ENCODE measurements at places on chromosomes 3 and 15.

GRCh38 chr3:29475854-29476253 is 195.0 kb downstream of the RBMS3 start:
- no peak for DNase-seq

GRCh38 chr3:44893097-44893496 is 18.7 kb downstream of the TGM4 start:
- peak; percentile 87 for DNase-seq

DNA sequence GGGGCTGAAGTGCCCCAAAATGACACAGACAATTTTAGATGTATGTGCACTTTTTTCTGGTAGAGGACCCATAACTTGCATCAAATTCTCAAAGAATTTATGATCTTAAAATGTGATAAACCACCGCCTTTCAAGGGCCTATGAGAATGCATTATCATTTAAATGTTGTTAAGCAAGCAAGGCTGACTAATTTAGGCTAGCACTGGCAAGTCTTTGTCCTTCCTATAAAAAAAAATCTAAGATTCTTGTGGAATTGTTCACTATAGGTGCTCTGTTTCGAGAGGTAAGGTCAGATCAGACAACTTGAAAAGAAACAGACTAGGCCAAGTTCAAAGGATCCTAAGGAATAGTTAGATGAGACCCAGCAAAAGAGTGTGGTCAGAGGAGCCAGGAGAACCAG is 128.9 kb upstream of the PHLDB2 start:
- DNase-seq, result no peak

DNA sequence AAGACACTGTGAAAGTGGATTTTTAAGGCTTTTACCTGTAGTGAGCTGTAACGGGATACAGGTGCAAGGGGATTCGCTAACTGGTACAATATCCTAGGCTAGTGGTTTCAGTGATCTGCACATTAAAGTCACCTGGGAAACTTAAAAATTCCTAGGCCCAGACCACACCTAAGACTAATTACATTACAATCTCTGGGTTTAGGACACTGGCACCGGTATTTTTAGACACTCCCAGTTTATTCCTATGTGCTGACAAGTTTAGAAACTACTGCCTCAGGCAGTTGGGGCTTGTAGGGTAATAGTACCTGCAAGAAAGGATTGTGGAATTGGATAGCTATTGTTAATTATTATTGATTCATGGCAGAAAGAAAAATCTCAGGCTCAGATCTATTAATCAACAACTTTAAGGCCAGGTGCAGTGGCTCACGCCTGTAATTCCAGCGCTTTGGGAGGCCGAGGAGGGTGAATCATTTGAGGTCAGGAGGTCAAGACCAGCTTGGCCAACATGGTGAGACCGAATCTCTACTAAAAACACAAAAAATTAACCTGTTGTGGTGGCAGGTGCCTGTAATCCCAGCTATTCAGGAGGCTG is 50.4 kb upstream of the CASR start:
- DNase-seq, result no peak

GRCh38 chr15:70159001-70159712 is 61.4 kb upstream of the TLE3 start:
- peak; percentile 16 for DNase-seq

DNA sequence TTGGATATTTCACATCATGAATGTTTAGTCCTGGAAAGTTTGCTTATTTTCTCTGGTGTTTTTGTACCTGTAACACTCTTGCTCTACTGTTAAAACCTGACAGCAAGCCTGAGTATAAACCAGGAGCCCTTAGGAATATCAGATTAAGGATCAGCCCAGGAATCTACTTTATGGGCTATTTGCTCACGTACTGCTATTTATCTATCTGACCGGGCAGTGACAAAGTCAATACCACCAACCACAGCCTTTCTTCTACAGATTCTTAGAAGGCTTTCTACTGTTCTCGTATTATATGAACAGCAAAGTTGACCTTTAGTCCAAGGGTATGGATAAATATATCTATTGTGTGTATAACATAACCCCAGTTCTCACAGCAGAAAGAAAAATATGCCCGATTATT is 521.2 kb downstream of the RBMS3 start:
- no peak for DNase-seq

GRCh38 chr15:39756806-39757522 is 25.7 kb downstream of the FSIP1 start:
- peak; percentile 66 for DNase-seq
